Head of caudate nucleus (tissue), 42 donors: ENCODE measurements at places on chromosomes 1 and 21.

DNA sequence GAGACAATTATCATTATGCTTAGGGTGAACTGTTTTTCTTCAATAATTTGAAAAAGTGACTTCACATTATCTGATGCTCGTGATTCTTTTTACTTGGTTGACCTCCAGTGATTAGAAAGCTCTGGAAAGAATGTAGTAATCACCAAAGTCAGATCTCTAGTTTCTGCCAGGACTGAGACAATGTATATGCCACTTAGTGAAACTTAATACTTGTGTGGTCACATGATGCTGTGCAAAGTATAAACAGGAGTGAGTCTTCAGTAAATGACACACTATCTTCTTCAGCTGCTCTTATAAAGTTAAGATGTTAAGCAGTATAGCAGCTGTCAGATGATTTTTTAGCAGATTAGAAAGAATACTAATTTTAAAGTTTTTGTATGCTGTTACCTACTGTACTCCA is 17.2 kb downstream of the VCAM1 start:
- no peak for DNase-seq

- DNase-seq, result no peak
These were observed 33.7 kb upstream of the IL6R start for GRCh38 chr1:154371436-154371835.

GRCh38 chr1:15799928-15800835 is 7.3 kb downstream of the UQCRHL start:
- DNase-seq, result no peak

DNA sequence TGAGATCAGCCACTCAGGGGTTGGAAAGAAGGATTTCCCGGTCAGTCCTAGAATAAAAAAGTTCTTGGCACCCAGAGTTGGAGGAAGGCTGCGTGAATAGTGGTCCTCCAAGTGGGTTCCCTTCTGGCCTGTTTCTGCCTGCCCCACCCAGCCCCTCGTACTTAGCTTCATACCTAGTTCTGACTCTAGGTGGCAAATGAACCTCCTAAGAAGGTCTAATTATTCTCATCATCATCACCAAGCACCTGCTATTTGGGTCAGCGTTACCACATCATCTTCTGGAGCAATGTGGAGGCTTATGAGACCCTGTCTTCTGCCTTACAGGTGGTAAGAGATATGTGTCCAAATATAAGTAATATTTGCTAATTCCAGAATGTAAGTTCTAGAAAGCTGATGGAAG is 35.9 kb upstream of the NFASC start:
- DNase-seq, result no peak

DNA sequence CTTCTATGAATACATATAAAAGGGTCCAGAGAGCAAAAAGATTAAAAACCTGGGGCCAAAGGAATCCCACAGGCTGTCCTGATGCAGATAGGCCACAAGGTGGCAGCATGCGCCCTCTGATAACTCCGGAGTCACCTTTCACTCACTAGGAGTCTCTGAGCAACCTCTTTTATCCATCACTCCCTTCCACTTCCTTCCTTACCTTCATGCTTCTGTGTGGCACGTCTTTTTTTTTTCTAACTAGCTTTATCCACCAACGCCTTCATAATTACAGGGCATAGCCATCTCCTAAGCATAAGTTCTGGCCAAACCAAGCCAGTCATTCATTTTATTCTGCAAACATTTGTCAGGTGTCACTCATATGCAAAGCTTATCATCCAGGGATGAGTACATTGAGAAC is 3.9 kb upstream of the PGLYRP4 start:
- peak; percentile 79 for DNase-seq
